ENCODE measurements at places on chromosomes 4 and X. TPM values are rescaled to one million over a fixed set of nuclear protein-coding genes. Genes with fewer than 3 reads are reported as not detected.

The CT45A1 gene
- total RNA-seq = not detected

The IL15 gene
- total RNA-seq = 1.4 TPM

The ITM2A gene
- 4.9 TPM for total RNA-seq

The BANK1 gene
- total RNA-seq = 0.06 TPM

The ADAM29 gene
- not detected for total RNA-seq

The BGN gene
- total RNA-seq = 122 TPM

The CFP gene
- 9.1 TPM for total RNA-seq

DNA sequence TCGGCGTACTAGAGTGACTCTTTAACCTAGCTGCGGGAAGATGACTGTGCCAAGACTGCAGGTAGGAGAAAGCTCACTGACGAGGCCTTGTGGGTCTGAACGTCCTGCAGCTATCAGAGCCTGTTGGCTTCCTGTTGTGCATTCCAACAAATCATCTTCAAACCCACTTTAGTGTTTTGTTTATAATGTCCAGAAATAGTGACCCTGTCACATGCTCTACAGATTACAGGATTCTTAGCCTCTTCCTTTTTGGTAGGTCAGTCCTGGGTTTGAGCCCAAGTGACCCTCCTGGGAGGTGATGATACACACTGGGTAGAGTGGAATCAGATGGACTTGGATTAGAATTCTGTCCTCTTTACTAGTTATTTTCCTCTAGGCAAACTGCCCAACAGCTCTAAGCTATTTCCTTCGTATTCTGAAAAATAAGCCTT is 33.2 kb downstream of the HTT start:
- H3K4me3 ChIP-seq = no peak overlapping the region
- H3K36me3 ChIP-seq = no peaks in the 10 kb centered on the region
- no peaks in the 10 kb centered on the region for H3K4me1 ChIP-seq
- no peak for DNase-seq
- H3K27me3 ChIP-seq = no peaks in the 10 kb centered on the region

GRCh38 chrX:71846429-71846828 is 64.2 kb upstream of the NHSL2 start:
- H3K4me3 ChIP-seq = no peak overlapping the region
- DNase-seq = no peak
- H3K36me3 ChIP-seq = no peaks in the 10 kb centered on the region
- no peak overlapping the region for H3K27ac ChIP-seq
- H3K27me3 ChIP-seq = no peaks in the 10 kb centered on the region

GRCh38 chr4:107452717-107453630 is 267.1 kb downstream of the PAPSS1 start:
- no peaks in the 10 kb centered on the region for H3K27me3 ChIP-seq
- H3K4me3 ChIP-seq = no peak overlapping the region
- H3K36me3 ChIP-seq = no peaks in the 10 kb centered on the region
- H3K27ac ChIP-seq = no peak overlapping the region

DNA sequence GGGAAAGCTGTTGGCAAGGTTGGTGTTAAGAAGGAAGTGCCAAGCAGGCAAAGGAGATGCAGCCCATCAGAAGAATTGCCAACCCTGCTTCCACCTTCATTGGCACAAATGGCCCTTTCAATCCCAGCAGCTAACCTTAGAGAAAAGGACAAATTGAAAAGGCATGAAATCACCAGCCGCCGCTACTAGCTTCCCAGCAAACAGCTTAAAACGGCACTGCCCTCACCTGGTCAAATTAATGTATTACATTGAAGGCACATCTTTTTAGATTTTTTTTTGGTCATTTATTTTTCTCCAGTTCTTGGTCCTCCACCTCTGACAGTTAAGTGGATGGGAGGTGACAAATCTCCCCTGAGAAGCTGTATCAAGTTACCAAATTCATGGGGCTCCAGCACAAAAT is 51.0 kb upstream of the NHSL2 start:
- H3K36me3 ChIP-seq = no peaks in the 10 kb centered on the region
- no peak overlapping the region for H3K4me3 ChIP-seq
- H3K27ac ChIP-seq = no peak overlapping the region
- no peak for DNase-seq
- no peaks in the 10 kb centered on the region for H3K27me3 ChIP-seq

DNA sequence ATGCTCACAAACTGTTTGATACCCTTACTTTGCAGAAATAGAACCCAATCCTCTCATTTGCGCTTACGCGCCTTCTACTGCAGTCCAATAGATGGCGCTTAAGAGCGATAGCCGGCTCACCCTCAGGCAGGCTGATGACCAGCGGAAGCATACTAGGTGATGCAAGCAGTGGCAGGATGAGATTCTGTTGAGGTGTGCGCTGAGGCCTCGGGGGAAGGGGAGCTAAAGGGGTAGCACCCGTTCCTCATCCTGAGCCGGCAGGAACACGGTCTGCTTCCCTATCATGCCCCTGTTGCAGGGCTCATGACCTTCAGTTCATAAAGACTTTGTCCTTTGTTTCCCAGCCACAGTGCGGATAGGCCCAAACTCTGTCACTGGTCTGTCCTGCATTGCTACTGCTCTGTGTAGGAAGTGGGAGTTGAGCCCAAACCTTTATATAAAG is 628.9 kb downstream of the TLL1 start:
- no peak overlapping the region for H3K27ac ChIP-seq
- H3K36me3 ChIP-seq = no peaks in the 10 kb centered on the region
- H3K4me3 ChIP-seq = no peak overlapping the region
- no peaks in the 10 kb centered on the region for H3K27me3 ChIP-seq
- H3K4me1 ChIP-seq = no peaks in the 10 kb centered on the region
- DNase-seq = no peak

DNA sequence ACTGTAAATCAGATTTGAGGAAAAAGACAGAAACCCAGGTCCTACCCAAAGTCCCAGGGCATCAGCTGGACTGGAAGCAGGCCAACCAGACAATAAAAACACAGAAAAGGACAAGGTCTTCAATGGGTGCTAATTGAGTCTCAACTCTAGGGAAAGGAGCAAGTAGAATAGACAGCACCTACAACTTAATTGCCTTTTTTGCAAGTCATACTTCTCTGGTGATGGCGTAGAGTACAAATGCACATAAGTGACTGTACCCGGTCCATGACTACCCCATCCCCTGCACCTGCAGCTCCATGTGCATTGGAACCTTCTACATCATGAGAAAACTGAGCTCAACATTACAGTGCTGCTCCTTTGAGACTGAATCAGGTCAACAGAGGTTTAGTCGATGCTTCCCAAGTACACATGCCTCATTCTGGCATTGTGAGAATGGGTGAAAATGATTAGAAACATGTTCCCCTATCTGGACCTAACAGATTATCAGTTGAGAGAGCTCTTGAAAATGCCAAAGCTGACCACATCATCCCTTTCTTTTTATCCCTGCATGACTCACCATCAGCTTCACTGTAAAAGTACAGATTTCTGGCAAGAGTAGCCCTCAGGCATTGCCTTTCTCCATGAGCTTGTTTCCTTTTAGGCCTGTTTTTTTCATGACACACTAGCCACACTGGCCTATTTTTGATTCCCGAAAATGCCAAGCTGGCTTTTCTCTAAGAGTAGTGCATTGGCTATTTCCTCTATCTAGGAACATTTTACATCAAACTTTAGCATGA is 298.3 kb downstream of the HS3ST1 start:
- no peak overlapping the region for H3K27ac ChIP-seq
- H3K36me3 ChIP-seq = no peaks in the 10 kb centered on the region

DNA sequence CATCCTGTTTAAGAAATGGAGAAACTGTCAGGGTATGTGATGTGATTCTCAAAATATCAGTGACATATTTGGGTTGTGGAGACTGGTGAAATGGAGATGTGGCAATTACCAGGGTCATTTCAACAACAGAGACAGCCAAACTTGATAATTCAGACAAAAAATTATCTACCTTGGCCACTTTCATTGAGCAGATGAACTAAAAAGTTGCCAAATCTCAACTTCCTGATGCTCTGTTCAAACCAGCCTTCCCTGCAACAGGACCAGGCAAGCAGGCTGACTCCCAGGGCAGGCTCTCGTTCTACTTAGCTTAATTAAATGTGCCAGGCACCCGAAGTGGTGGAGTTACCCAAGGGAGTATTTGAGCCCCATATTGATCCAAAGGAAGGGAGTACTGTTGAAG is 199.6 kb downstream of the AFF2 start:
- H3K4me3 ChIP-seq = no peak overlapping the region
- H3K27ac ChIP-seq = no peak overlapping the region
- no peaks in the 10 kb centered on the region for H3K4me1 ChIP-seq
- no peak for DNase-seq

DNA sequence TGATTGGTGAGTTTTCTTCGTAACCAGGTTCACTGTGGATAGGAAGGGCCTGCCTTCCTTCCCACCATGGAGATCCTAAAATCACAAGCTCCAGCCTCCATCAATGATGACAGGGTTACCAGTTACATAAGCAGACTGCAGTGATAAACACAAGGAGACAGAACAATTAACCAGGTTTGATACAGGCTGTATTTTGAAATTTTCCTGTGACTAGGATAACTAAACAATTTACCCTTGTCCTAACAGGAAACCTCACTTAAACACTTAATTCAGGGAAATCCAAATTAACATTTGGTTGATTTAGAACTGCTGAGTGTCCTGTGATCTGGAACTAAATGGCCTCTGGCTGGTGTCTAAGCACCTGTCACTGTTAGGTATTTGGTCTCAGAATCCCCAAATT is 3.1 kb upstream of the SLC9B2 start:
- H3K36me3 ChIP-seq = no peaks in the 10 kb centered on the region
- peaks cover 11% of the 10 kb centered on the region for H3K4me1 ChIP-seq
- no peak overlapping the region for H3K4me3 ChIP-seq
- no peak for DNase-seq
- H3K27me3 ChIP-seq = no peaks in the 10 kb centered on the region
